Amniotic stem cell (primary cell): ENCODE measurements at places on chromosomes 4 and X.

DNA sequence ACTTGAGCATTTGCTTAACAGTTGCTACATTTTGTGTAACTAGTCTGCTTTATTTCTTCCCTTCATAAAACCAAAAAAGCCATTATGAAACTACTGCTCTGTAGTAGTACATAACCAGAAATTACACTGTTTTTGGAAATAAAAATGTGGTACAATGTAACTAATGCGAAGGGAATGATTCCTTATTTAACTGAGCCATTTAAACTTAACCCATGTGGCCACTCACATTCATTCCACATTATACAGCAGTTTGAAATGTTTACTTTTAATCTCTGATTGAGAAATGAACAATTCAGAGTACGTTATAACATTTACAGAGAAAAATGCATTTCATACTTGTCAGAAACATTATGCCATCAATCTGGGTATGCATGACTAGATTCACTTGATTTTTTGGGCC, 94.2 kb downstream of the NYX start:
- DNase-seq, result no peak

- no peak for DNase-seq
These were observed 537.4 kb upstream of the PCDH7 start for GRCh38 chr4:30182786-30183185.

DNA sequence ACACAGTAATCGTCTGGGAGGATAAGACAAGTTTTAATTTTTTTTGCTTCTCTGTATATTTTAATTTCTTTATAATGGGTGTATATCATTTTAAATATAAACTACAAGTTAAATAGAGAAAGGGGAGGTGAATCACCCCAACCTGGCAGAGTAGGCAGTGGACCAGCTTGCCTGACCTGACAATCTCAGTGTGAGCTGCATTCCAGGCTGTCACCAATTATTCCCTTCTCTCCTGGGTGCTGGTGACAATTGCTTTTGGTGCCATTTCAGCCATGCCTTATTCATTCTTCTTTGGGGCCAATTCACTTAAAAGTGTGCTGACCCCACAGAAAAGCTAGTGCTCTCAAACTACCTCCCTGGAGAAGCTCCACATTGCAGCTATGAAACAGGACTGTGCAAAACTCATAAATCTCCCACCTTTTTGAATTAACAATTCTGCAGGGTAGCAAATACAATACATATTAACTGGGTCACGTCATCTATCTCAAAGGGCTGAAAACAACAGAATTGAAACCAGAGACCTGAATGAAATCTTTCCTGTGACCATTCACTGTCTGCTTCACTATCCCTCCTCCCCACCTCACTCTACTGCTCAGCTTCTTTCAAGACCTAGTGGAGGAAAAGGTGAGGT, 359.0 kb downstream of the HS3ST1 start:
- DNase-seq, result no peak

DNA sequence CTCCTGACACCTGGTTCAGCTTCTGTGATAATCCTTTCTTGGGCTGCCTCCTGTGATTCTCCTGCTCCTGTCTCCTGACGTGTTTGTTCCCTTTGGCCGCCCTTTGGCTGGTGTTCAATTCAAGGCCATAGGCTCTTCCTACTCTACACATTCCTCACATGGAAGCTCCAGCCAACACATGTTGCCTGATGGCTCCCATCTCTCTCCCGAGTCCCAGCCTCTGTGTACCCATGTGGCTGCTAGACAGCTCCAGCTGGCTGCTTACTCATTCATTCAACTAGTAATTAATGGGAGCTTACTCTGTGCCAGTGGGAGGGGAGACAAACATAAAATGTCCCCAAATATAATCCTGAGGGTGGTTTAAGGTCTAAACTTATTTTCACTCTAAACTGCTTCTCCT, 9.2 kb upstream of the MED28 start:
- DNase-seq, result no peak

DNA sequence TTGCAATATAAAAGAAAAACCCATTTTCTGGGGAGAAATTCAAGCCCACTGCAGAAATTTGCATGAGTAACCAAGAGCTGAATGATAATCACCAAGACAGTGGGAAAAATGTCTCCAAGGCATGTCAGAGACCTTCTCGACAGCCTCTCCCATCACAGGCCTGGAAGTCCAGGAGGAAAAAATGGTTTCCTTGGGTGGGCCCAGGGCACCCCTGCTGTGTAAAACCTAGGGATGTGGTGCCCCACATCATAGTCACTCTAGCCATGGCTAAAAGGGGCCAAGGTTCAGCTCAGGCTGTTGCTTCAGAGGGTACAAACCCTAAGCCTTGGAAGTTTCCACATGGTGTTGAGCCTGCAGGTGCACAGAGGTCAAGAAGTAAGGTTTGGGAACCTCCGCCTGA, 108.4 kb downstream of the FAT4 start:
- no peak for DNase-seq

DNA sequence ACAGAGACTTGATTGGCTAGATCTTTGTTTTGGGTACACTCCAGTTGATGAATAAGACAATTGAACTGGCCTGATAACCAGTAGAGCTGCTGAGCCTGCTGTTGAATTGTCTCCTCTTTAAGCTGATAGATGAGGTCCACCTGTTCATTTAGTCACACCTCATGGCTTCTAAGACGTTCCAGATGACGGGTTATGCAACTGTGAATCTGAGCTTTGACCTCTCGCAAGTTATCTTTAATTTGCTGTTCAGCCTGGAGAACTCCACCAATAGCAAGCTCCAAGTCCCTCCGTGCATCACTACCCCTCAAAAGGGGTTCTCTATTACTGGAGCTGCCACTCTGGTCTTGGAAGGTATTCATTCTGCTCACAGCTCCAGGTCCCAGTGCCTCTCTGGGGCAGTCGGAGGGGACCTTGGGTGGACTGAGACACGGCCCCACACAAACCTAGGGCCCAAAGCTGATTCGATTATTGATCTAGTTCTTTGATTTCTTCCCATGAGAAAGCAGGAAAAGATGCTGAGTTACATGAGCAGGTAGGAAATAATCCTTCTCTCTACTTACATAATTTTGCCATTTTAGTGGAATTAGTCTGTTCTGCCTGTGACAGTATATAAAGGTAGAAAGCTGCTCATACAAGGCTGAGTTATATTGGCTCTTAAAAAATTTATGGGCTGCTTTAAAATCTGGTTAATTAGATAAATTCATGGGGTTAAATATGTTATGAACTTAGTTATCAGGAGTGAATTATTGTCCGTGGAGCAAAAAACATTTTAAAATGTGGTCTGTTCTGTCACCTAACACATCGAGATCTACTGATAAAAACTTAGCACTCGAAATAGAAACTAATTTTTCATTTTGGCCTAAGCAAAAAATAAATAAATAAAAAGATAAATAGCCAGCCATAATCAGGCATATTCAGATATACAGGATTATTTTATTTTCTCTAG, 6.8 kb downstream of the MMAA start:
- no peak for DNase-seq

DNA sequence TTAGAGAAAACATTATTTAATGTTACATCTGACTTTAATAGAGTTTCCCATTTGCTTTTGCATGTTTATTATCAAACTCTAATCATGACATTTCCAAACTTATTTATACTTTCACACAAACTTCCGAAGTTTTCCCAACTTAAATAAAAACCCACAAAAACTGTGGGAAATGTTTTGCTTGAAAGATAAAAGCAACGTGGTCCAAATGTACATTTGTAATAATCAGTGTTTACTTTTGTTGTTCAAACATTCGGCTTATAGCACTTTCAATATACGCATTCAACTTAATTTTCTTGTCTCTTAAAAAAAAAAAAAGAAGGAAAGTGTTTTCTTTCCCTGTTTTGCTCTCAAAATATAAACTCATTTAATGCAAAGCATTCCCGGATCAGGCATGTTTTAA, 51.0 kb downstream of the STX18 start:
- DNase-seq, result no peak

DNA sequence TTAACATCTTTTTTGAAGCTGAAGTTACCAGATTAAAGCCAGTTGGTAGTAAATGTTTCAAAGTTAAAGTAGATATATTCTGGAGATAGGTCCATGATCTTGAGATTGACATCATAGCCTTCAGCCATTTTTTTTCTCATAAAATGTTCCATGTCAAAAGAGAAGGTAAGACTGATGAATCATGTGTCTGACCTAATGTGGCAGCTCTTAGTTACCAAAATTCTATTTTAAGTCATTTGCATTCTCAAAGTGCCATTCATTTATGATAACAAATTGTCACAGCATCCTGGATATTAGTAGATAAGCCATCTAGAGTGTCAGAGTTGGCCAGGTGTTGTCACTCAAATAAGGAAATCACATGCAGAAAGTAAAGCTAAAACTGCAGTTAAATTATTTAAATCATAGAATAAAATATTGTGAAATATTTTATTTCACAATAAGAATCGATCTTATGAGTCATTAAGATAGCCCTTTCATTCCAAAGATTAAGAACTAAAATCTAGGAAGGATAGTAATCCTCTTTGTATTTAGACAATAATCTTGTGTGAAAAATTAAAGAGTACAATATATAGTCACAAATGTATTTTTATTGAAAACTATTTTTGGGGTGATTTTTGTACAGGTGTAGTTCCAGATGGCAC, 65.7 kb upstream of the ADAD1 start:
- no peak for DNase-seq

DNA sequence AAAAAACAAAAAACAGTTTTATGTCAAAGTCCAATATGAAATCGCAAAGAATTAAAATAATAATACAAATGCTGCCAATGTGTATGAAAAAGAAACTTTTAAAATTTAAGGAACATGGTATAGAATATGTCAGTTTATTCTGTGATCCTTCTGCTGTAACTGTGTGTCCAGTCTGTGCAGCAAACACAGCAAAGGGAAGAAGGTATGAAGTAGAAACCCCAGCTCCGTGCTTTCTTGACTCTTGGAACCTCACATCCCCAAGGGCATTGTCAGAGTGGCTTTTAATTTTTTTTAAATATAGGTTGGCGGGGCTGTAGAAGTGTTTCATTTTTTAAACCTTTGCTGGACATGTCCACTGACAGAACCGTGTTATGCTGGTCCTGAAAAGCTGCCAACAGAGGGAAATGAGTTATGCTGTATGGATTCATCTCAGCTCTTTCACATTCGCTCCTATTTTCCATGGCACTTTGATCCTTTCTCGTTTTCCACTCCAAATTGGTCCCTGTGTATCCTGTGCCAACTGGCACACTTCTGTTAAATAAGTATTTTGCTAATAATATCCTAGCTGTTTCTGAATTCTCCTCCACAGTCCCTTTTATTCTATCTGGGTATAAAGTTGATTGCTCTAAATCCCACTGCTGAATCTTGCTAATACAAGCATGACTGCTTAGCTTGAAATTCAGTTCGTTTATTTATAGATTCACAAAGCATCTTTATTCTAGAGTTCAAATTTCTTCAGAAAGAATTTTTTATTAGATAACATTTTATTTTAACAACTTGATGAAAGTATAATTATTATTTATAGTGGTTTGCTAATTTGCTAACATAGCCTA, 127.0 kb upstream of the DDIT4L start:
- no peak for DNase-seq

- no peak for DNase-seq
These were observed 33.0 kb upstream of the RAB9B start for GRCh38 chrX:103864886-103865534.

DNA sequence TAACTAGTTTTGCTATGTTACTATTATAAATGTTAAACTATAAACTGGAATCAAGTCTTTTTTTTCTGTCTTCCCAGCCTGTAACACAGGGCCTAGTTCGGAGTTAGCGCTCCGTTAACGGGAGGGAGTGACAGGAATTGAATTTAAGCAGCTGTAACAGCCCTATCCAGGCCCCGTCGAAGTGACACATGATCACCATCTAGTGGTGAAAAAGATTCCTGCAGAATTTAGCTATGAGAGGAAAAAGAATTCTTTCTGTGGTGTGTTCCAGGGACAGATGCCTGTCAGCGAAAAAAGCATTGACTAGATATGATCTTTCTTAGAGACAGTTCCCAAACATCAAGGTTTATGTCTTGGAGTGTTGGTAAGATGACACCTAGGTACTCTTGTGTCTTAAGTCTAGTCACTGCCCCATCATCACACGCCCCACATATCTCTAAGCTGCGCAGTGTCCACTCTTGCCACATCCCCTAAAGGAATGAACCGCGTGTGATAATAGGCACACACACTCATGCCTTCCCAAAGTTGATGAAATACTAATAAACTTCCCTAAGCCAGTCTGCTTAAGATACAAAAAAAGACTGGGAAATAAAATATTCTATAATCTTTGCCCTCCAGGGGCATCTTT, 2.1 kb downstream of the GAB3 start:
- no peak for DNase-seq

- no peak for DNase-seq
These were observed 156.8 kb upstream of the RASGEF1B start for GRCh38 chr4:81628489-81628888.

- no peak for DNase-seq
These were observed 35.6 kb downstream of the BCLAF3 start for GRCh38 chrX:19955306-19955705.

- no peak for DNase-seq
These were observed 45.3 kb downstream of the MMRN1 start for GRCh38 chr4:89939994-89940393.

- DNase-seq, result no peak
These were observed 198.0 kb downstream of the ARHGAP24 start for GRCh38 chr4:85672959-85673358.

- DNase-seq, result no peak
These were observed 26.1 kb downstream of the KLHL34 start for GRCh38 chrX:21632027-21632426.

DNA sequence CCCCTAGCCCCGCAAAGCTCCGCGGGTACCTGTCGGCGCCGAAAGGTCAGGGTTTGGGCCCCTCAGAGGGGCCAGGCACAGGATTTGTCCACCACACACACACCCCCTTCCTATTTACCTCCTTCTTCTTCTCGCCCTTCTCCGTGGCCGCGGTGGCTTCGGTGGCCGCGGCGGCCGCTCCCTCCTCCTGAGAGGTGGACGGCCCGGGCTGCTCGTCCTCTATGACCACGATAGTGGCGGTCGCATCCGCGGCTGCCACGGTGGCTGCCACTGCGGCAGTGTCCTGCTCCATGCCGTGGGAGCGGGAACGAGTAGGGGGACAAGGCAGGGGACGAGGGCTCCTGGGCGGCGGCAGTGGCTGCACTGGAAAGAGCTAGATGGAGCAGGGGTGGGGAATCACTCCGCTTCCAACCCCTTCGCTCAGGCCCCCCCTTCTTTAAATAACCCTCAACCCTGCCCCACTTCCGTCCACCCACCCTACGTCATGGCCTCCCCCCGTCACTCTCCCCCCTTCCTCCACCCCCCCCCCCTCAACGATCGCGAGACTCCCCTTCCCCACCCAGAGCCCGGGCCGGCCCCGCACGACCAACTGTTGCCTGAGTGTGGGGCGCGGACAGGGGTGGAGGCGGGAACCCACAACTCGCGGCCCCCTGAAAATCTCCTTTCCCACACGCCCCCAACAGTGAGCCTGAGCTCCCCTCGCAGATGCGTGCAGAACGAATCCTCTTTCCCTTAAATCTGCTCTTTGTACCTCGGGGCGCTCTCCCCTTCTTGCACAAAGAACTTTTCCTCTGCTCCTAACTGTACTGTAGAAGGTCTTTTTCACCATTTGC, at the start of gene SMARCA1:
SMARCA1 (minus strand) TSS at position 412 of the 833 bp plus-strand sequence; CDS start at position 292, 120 bp downstream.
- DNase-seq, result peak; percentile 12
